ENCODE measurements at places on chromosomes 4 and X.
A peak's percentile ranks its signal among the peaks of the same experiment; 100 is the strongest.

DNA sequence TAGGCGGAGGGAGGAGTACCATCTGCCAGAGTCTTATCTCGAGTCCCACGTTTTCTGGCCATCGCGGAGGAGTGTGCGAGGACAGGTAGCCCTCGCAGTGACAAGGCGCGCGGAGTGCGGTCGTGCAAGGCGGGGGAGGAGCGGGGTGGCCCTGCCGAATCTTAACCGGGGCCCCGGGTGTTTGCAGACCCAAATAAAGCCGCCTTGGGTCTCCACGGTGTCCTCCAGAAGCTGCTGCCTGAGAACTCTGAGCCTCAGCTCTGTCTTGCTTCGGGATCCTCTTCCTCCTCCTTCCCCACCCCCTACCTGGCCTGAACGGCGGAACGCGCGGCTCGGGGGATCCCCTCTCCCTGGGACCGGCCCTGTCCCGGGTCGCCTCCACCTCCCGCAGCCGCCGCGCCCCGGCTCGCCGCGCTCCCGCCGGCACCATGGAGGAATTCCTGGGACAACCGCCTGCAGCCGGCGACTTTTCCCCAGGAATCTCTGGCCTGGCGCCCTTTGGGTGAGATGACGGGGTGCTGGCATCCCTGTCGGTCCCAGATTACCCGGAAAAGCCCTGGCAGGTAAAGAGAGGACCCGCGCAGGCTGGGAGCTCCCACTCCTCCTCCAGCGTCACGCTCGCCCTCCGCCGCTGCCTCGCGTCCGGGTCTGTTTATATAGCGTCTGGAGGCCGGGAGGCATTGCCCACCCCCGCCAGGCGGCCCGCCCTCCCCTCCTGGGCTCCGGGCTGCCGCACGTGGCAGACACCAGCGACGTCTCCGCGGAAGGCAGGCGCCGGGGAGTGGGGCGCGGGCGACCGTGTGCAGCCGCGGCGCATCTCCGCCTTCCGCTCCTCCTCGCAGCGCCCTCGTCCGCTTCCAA lies at the start of gene GALNTL6:
Gene GALNTL6, plus strand, starts transcription at position 740 of the 861 bp plus-strand sequence.
- DNase-seq = no peak

GRCh38 chrX:136806891-136807410 lies 26.2 kb upstream of the ARHGEF6 start:
- DNase-seq = no peak

- DNase-seq = no peak
Observed at GRCh38 chr4:7932287-7932686, 7.4 kb downstream of the AFAP1 start.

- no peak for DNase-seq
Observed at GRCh38 chr4:108796173-108796572, 33.3 kb upstream of the ETNPPL start.

- DNase-seq = no peak
Observed at GRCh38 chr4:151721916-151722315, 38.9 kb downstream of the GATB start.

GRCh38 chrX:130778773-130779172 lies 124.2 kb downstream of the ENOX2 start:
- DNase-seq = no peak

DNA sequence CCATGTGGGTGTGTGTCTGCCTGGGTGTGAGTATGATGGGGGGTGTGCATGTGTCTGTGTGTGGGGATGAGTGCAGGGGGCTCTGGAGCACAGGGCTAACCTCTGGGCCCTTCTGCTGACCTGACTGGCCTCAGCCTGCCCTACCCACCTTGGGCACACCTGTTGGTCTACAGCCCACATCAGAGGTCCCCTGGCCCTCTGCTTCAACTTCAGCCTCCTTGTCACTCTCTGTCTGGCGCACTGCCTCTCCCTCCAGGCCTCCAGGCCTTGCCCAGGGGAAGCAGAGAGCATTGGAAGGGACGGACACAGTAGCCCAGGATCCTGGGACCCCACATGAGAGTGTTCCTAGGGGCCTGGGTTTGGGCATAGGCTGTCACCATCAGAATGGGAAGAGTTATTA lies 115.4 kb downstream of the EFNB1 start:
- peak; percentile 30 for DNase-seq

DNA sequence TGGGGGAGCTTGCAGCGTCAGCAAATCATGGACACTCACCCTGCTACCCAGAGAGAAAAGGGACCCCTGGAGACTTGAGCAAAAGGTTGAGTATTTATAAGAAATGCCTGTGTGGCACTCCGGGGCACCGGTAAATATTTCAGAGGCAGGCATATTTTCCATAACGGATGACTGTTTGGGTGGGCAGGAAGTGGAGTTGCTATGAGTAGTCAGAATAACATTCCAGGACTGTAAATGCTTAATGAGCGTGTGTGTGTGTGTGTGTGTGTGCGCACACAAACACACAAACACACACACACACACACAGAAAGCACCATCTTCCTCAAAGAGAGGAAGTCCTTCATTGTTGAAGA lies 74.6 kb downstream of the MXRA5 start:
- DNase-seq = no peak

DNA sequence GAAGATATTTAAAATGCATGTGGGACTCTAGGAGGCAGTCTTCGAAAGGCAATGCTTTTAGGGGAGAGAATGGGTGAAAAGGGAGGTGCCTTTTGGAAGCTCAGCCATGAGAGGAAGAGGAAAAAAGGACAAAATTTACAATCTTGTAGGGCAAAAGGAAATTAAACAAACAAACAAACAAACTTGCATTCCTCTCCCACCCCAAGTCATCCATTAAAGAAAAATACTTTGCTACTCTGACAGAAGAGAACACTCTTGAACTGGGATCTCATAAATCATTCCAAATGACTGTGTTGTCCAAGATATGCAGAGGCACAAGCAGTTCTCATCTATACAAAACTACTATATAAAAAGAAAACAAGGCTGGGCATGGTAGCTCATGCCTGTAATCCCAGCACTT lies 46.7 kb downstream of the HELQ start:
- DNase-seq = no peak

DNA sequence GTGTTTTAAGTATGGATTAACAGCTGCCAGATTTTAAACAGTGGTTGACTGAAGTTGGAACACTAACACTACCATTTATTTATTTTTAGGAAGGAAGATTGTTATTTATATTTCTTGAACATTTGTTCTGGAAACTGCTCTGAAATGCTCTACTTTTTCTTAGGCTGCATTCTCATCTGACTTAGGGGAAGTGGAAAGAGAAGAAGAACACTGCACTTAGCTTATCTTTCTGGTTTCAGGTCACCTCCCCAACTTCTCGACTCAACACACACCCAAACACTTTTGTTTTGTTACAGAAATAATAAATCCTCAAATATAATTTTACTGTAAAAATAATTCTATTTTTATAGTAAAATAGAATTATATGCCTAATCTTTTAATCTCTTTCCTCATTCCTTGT lies 18.6 kb downstream of the BLTP1 start:
- DNase-seq = no peak

DNA sequence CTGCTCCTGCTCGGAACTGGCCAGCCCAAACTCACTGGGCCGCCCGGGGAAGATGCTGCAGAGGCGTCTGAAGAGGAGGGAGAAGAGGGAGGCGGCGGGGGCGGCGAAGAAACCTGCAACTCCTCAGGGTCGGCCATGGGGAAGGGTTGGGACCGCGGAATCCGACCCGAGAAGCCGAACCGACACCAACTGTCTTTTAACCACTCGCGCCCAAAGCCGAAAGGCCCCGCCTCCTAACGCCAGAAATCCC lies at the start of gene C4orf46:
Gene C4orf46, minus strand, starts transcription at position 223 of the 250 bp plus-strand sequence. Its CDS starts 86 bp downstream, at position 137.
- DNase-seq = no peak

DNA sequence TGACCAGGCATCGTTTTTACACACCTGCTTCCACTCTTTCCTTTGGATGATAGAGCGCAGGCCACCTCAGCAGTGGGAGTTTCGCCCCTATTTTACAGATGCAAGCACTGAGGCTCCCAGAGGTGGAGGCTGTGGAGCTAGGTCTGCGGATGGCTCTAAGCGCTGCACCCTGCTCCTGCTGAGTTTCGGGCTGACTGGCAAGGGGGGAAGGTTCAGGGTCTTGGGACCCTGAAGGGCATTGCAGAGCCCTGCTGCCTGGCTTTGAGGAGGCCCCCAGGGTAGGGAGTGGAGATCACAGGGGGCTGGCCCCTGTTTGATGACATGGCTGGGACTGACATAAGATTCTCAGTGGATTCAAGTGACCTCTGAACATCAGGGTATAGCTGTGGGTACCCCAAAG lies 62.8 kb upstream of the NKX1-1 start:
- no peak for DNase-seq

- no peak for DNase-seq
Observed at GRCh38 chrX:147550217-147550616, 361.5 kb upstream of the FMR1 start.

DNA sequence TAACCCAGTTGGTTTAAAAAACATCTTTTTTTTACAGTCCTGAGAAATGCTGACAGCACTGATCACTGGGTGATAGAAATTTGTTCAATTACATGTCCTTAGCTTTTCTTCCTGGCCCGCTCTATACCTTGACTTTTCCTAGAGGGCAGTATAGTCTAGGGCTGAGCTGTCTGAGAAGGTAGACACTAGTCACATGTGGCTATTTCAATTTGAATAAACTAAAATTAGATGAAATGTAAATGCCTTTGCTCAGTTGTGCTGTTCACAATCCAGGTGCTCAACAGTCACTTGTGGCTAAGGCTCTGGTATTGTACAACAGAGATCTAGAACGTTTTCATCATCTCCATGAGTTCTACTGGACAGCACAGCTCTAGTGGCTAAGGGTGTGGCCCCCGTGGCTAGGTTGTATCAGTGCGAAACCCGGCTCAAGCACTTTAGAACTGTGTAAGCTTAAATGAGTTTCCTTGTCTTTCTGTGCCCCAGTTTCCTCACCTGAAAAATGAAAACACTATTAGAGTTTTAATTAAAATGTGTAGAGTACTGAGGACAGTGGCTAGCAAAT lies 111.6 kb upstream of the WDR17 start:
- DNase-seq = no peak

GRCh38 chr4:161577579-161578301 lies 586.1 kb downstream of the FSTL5 start:
- no peak for DNase-seq

GRCh38 chrX:18160369-18160768 lies 60.3 kb downstream of the BEND2 start:
- no peak for DNase-seq

DNA sequence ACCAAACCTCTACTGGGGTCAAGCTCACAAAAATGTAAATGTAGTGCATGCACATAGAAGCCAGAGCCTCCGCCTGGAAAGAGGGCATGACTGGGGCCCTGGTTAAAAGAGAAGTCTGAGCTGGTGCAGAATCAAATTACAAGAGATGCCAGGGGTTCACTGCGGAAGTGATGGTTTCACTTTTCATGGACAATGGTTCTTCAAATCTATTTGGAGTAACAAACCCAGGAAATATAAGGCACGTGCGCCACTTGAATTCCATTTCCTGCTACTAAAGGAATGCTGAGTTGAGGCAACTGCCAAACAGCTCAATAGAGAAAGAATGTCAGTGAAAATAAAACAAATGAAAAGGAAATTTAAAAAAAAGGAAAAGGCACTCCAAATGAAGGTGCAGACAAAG lies 79.8 kb downstream of the FUNDC1 start:
- no peak for DNase-seq

DNA sequence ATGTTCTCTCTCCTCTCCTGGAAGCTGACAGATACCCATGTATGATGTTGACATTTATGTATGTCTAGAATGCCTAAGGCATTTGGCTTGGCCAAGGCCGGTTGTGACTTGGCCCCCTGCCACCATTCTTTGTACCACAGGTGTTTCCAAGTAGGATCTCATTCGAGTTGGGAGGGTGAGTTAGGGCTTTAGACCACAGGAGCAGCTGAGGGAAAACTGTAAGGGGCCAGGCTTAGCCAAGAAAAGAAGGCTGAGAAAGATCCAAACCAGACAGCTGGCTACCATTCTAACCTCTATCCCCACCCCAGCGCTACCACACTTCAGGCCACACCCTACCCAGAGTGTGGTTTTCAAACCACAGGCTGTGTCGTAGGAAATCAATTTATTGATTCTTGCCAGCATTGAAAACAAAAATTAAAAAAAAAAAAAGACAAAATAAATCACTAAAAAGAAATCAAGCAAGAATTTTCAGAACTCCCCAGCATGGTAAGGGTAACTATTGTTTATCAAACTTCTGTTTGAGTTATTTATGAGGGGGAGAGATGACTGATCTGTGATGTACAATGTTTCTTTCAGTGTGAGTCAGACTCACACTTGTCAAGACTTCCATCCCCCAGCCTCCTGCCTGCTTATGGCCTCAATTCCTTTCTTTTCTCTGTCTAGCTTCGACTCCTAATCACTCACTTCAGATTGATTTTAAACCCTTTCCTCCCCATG lies 9.9 kb downstream of the TMSB4X start:
- DNase-seq = no peak

GRCh38 chr4:83388313-83388676 lies 53.6 kb upstream of the HPSE start:
- DNase-seq = no peak

DNA sequence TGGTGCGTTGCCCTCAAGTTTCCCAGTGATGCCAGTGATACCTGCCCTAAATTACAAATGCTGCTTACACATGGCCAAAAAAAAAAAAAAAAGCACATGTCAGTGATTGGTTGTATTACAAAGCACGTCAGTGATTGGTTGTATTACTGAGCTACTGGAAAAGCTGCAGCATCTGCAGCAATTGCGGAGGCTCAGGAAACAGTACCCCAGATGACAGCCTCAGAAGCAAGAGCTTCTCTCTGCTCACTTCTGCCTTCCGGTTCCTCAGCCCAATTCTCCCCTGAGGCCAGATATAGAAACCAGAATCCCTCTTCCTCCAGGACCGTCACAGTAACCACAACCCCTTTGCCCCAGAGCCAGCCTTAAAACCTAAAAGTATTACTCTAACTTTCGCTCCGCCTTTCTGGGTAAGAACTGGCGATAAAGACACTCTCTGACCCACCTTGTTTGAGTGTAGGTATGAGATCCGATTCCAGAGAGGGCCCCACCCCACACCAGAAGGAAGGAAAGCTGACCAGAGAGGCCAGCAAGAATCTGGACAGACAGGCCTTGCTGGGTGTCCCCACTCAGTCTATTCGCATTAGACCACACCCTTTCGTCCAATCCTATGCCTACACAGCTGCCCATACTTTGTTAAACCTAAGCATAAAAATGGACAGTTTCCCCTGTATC lies 85.0 kb upstream of the SORBS2 start:
- peak; percentile 74 for DNase-seq

DNA sequence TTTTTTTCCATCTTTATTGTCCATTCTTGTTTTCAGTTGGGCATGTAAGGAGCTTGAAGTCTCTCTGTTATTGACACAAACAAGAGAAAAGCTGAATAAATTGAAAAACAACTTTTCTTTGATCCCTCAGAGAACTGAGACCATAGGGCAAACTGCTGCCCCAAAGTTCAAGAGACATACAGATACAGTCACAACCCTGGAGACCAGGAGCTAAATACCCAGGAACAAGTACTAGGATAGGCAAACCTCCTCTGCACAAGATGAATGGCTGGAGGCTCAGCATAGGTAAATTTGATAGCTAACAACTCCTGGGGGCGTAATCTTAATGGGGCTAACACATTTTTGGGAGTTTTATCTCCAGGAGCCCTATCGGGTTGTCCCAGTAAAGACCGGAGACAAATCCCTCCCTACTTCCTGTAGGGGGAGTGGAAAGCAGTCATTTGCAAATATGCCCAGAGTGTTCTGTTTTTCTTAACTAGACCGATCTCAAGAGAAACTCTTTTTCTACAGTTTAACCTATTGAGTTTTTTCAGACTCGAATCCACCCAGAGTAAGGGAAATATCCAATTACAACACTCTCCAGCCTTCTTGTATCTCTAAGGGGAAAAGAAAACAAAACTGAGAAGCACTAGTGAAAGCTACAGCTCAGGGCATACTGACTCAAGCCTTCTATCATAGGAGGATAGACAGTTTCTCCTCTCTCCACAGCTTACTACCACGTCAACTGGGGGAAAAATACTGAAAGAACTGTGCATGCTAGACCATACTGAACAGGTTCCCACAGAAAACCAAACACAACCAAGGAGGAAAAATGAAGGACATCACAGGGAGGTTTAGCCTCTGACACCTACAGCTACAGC lies 23.1 kb downstream of the MAGEA8 start:
- no peak for DNase-seq
